DMS79 (cell line): ENCODE measurements at places on chromosomes 16 and 17.
A peak's percentile ranks its signal among the peaks of the same experiment; 100 is the strongest.

DNA sequence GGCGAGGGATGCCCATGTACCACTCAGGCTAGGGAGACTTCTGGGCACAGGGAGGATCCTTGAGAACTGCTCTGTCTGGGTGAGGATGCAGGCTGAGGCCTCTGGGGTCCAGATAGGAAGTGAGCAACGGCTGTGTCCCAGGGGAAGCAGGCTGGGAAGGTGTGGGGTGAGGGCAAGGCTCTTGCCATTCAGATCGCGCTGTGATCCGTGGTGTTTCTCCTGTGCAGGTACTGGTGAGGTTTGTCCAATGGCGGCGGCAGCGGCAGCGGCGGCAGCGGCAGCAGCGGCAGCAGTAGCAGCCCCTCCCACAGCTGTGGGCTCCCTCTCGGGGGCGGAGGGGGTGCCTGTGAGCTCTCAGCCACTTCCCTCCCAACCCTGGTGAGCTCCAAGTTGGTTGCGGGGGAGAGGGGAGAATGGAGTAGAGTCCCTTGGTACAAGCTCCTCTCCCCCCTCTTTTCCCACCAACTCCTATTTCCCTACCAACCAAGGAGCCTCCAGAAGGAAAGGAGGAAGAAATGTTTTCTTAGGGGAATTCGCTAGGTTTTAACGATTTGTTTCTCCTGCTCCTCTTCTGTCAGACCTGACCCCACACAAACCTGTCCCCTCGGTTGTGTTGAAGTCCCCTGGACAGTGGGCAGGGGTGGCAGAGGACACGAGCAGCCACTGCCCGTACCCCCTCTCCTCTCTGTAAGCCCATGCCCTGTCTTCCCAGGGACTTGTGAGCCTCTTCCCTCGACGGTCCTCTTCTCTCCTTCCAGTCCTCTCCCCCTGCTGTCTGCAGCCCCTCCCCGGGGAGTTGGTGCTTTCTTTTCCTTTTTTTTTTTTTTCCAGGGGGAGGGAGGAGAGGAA is 1.9 kb upstream of the PRRT2 start:
- no peak for DNase-seq

GRCh38 chr16:19728636-19728965 is 10.5 kb downstream of the IQCK start:
- DNase-seq = no peak

DNA sequence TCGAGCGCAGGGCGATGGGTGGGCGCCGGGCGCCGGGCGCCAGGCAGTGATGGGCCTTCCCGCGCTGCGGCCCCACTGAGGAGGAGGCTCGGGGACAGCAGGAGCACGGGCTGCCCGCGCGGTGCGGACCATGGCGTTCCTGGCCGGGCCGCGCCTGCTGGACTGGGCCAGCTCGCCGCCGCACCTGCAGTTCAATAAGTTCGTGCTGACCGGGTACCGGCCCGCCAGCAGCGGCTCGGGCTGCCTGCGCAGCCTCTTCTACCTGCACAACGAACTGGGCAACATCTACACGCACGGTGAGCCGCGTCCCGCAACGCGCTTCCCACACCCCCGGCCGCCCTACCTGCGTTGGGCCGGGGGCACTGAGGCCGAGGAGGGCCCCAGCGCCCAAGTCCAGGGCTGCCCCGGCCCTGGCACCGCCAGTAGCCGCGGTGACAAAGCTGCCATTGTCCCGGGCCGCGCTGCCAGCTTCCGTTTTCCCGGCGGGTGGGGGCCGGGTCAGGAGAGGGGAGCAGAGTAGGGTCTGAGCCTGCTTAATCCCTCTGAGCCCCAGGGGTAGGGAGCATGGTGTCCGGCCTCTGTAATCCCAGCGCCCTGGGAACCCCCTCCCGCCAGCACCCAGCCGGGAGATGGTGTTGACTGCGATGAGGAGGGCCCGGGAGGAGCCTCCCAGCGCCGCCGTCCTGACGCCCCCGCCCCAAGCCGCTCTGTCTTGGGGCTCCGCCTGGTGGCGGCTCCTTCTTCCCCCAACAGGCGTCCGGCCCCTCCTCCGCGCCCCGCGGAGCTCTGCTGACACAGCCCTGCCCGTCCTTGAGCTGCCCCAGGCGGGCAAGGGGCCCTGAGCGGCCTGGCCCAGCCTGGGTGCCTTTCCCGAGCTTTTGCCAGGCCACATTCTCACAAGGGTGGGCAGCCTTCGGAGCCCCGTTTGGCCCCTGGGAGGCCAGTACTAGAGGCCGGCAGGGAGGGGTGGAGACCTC is 685 bp downstream of the PAQR4 start:
- peak; percentile 45 for DNase-seq

DNA sequence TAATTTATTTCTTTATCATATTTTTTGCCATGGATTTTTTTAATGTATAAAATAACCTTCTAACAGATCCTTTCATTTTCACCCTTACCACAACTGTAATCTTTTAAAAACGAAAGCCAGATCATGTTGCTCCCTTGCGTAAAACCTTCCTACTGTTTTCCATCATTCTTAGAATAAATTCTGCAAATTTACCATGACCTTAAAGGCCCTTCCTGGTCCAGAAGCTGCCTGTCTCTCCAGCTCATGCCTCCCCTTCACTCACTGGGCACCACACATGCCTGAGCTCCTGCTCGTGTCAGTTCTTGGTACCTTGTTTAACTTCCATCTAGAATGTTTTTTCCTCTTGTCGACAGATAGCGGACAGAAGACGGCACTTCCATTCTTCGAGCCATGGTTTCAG is 245.0 kb upstream of the CDH5 start:
- DNase-seq = no peak

- no peak for DNase-seq
Observed at GRCh38 chr16:24174504-24174903, 81.6 kb upstream of the CACNG3 start.

DNA sequence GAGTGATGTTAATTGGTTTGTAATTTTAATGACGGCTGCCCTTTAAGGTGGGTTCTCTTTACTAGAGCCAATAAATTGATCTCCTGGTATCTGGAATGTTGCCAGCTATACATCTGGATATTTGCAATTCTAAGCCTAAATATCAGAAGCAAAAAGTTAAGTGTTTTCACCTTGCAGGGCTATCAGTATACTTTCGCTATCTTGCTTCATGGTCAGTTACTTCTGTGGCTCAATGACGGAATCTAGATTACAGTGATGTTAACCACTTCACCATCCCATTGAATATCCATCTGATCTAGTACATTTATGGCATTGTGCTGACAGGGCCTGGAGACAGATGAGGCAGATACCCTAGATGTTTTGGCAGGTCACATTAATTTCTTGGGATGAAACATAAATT is 28.3 kb downstream of the CCL4 start:
- no peak for DNase-seq

DNA sequence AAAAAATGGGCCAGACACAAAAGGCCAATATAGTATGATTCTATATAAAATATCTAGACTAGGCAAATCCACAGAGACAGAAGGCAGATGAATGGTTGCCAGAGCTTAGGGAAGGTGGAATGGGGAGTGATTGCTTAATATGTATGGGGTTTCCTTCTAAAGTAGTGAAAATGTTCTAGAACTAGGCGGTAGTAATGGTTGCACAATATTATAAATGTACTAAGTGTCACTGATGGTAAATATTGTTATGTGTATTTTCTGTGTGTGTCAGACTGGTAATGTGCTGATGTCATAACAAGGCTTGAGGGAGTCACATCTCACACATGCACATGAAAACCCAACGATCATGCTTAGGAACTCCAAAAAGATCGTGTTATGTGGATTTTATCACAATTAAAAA is 106.9 kb upstream of the SIAH1 start:
- no peak for DNase-seq

DNA sequence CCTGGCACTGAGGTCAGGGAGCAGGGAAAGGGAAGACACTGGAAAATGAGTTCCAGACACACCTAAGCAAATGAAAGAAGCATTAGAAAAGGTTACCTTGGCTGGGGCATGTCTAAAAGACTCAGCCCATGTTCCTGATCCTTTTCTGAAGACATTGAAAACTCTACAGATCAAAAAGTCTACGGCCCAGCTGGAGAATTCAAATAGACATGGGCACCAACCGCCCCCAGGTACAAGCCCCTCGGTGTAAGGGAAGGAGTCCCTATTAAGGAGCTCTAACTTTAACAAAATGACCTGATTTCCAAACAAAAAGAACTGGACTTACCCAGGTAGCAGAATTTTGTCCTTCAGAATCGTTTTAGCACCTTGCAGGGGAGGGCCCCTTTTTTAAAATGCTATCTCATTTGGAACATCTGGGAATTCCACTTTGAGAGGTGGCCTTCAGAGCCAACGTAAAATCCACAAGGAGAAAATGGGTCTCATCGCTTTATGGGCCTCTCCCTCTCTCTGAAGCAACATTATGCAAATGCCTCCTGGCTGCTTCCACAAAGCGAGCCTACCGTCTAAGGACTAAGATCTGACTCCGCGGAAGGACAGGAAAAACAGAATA is 43.6 kb upstream of the RBFOX3 start:
- no peak for DNase-seq

- DNase-seq = no peak
Observed at GRCh38 chr17:21674242-21674731, 18.0 kb upstream of the KCNJ18 start.

DNA sequence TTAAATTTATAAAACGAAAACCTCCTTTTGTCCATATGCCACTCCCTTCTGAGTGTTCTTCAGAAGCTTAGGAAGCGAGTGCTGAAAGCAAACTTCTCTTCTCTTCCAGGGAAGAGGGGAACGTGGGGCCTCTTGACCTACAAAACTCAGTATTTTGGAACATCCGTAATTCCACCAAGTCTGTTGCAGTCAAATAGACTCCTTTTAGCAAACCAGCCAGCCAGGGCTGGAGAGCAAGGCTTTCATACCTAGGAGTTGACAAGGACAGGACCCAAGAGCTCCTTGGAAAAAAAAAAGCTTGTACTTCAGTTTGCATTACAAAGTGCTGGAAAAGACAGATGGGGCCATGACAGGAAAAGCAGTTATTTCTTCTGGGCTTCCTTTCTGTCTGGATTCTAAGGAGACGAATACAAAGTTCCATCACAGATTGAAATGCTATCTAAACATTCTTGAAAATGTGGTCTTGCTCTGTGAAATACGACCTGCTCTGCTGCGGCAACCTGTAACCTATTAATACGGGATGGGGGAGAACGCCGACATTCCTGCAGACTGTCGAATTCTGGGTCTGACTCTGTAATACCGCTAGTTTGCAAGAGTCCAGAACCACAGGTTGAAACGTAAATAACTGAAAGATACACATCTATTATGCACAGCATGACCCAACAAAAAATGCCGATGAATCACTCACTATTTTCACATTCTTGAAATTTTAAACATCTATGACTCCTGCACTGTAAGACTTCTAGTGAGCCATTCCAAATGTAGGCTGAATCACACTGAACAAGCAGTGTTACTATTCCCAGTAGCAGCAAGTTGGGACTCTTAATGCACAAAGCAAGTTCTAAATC is 20.6 kb downstream of the VPS53 start:
- DNase-seq = no peak

- DNase-seq = no peak
Observed at GRCh38 chr17:7744416-7744815, 26.9 kb downstream of the DNAH2 start.

DNA sequence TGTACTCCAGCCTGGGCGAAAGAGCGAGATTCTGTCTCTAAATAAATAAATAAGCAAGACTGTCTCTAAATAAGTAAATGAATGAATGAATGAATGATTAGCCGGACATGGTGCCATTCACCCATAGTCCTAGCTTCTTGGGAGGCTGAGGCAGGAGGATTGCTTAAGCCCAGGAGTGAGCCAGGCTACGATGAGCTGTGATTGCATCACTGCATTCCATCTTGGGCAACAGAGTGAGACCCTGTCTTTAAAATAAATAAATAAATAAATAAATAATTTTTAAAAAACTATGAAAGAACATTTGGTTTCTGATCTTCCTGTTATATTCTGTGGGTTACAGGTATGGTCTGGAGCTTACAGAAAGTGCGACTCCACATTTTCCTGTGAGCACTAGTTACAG is 65.0 kb downstream of the C17orf58 start:
- no peak for DNase-seq

GRCh38 chr16:75073545-75074303 is 42.9 kb downstream of the LDHD start:
- DNase-seq = no peak
